ENCODE measurements at places on chromosomes 7 and 10. TPM values are rescaled to one million over a fixed set of nuclear protein-coding genes. Genes with fewer than 3 reads are reported as not detected.

NANOS1 gene
- 0.31 TPM for total RNA-seq

DNA sequence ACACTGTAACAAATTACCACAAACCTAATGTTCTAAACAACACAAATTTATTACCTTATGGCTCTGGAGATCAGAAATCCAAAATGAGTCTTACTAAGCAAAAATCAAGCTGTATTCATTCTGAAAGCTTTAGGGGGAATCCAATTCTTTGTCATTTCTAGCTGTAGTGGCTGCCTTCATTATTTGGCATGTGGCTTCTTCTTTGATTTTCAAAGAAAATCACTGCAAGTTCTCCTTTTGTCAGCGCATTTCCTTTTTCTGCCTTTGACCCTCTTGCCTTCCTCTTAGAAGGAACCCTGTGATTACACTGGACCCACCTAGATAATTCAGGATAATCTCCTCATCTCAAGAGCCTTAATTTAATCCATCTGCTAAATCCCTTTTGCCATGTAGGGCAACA, 36.9 kb downstream of the ZPBP start:
- no peak overlapping the region for H3K4me3 ChIP-seq
- no peaks in the 10 kb centered on the region for H3K4me1 ChIP-seq
- H3K27ac ChIP-seq: no peak overlapping the region
- no peak for DNase-seq

FXYD4 gene
- not detected for total RNA-seq

DNA sequence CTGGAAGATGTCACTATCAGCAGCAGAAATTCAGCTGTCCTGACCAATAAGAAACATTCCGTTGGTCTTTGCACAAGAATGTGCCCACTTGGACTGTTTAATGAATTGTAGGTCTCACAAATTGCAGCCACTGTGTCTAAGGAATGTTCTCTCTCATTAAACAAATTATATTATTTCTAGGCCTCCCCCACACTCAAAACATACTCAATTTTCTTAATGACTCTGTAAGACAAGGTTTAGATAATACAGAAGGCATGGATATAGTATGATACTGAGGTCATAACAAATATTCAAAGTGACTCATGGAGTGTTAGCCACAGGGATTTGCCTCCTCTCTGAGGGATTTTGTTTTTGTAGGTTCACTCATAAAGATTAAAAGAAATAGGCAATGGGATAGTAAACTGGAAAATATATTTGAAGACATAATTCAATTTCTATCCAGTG, 197.5 kb downstream of the PTN start:
- no peak overlapping the region for H3K4me3 ChIP-seq
- H3K27ac ChIP-seq: no peak overlapping the region
- H3K4me1 ChIP-seq: no peaks in the 10 kb centered on the region
- no peaks in the 10 kb centered on the region for H3K27me3 ChIP-seq
- DNase-seq: no peak

VSTM4 gene
- 4.1 TPM for total RNA-seq

GRCh38 chr7:102296514-102296913, 9.8 kb downstream of the SH2B2 start:
- no peaks in the 10 kb centered on the region for H3K4me1 ChIP-seq
- H3K36me3 ChIP-seq: no peaks in the 10 kb centered on the region
- no peak overlapping the region for H3K4me3 ChIP-seq
- H3K27ac ChIP-seq: no peak overlapping the region
- H3K27me3 ChIP-seq: no peaks in the 10 kb centered on the region

GNAI1 gene
- 10.9 TPM for total RNA-seq
